ENCODE measurements at places on chromosomes 2 and 18.

DNA sequence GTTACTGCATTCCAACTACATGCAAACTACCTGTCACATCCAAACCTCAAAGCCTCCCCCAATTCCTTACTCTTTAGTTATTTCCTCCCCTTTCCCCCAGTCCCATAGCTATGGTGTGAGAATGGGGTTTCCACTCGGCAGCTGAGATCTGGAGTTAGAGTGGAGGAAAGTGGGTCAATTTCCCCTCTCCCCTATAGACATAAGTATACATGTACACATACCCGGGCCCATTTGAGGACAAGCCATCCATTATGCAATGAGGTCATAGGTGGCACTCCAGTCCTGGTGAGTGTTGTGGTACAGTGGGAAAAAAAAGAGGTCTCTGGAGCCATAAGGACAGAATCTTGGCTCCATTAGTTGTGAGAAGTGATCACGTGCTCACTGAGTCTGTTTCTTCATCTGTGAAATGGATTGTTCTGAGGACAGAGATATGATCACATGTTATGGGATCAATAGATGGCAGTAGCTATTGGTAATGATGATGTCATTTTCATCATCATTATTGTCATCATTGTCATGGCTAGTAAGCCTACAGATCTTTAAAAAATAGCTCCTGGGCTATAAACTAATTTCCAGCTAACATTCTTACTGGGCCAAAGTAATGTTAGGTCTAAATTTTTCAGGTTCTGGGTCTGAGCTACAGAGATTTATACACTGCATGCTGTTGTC lies 119.0 kb downstream of the BCL2L11 start:
- no peak for DNase-seq

GRCh38 chr18:6203791-6204190 lies 210.9 kb downstream of the L3MBTL4 start:
- DNase-seq: no peak

DNA sequence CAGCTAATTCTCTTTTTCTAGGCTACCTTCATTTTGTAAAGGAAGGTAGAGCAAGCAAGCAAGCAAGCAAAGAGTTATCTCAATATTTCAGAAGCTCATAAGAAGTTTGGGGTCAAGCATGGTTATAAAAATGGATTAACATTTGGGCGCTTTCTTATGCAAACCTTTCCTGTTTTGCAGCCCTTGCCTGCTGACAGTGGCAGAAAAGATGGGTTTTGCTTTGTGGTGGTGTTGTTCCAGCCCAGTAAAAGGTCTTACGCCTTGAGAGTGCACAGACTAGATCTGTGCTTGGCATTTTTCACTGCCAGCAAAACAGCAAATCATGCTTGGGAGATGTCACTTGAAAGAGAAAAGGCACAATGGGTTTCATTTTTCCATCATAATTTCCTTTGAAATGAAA lies 1320.6 kb upstream of the CELF4 start:
- DNase-seq: no peak

DNA sequence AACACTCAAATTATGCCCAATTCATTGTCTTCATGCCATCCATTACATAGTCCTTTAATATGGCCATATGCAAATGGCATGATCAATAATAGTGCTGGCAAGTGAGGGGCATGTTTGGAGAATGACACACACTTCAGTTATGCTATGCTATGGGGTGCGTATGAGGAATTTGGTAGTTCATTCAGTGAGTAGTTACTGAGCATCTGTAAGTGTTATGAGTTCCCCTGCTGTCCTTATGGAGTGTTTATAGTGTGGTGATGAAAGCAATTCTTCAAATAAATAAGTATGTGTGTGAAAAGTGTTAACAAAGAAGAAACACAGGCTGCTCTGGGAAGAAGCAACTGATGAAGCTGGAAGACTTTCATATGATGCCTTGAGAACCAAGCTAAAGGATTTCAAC lies 383.7 kb upstream of the SLC14A2 start:
- no peak for DNase-seq

DNA sequence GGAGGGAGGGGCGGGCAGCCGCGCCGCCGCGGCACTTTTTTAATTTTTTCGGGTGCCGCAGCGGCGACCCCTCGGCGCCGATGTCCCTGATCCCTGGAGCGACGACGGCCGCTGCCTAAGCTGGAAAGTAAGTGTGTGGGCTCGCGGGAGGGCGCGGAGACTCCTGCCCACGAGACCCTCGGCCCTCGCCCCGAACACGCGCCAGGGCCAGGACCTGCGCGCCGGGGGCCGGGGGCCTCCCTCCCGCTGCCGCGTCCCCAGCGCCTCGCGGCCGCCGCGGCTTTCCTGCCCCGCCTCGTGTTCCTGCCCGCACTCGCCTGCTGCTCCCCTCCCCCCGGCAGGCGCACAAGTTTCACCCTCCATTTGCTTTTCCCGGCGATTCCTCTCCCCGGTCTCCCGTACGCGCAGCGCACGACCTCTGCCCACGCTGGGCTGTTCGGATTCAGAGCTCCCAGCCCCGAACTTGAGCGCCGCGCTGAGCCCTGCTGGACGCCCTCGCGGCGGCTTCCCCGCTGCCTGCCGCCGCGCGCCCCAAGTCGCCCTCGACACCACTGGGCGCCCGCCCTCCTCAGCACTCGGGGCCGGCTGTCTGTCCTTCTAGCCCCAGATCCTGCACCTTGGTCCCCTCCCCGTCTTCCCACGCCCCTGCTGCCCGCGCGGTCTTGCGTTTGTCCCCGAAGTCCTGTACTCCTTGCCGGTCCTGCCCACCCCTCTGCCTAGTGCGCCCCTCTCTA lies 507 bp downstream of the PKP4 start:
- peak; percentile 73 for DNase-seq

DNA sequence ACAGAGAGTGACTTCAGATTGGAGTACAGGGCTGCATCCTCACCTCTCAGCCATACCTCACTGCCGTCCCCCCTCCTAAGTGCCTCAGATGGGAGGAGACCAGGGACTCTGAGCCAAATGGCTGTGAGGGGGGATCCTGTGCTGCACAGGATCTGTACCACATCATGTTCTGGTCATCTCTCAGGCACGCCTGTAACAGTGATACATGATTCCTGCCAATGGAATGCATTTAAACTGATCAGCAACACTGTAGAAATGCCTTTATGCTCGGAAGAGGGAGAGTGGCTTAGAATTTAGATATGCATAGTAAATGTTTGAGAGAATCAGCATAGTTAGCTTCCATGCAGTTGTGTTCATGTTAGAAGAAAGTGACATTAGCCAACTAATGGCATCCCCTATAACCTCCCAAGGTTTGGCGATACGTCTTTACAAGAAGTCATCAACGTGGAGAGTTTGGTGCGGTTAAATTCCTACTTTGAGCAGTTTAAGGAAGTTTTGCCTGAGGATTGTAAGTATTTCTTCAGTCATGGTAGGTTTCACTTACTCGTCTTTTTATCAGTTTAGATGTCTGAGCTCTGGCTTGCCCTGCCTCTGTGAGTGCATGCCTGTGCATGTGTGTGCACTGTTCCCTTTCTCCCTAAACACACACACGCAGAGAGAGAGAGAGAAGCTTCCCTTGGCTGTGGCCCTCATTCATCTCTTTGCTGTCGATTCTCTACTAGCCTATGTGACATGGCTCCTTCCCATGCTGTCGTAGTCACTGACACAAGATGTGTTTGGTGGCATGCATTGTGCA lies 40.0 kb downstream of the COA5 start:
- peak; percentile 67 for DNase-seq

- no peak for DNase-seq
Observed at GRCh38 chr2:29233428-29233827, 118.2 kb downstream of the CLIP4 start.

DNA sequence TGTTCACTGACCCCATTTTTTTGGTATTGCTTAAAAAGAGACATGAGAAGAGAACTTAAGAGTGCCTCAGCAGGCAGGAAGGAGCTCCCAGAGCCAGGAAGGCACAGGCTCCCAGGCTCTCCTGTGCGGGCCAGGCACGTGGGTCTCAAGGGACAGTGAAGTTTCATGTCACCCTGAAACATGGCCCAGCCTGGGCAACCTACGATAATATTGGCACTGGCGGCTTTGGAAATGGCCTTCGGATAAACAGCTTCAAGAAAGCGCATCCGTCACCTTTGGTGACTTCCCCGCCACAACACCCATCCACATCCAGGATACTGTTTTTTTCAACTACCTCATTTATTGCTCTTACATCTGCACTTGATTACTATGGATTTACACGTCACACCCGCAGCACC lies 30.5 kb downstream of the PXDN start:
- DNase-seq: no peak

- DNase-seq: no peak
Observed at GRCh38 chr2:71563872-71564271, 110.5 kb downstream of the DYSF start.

DNA sequence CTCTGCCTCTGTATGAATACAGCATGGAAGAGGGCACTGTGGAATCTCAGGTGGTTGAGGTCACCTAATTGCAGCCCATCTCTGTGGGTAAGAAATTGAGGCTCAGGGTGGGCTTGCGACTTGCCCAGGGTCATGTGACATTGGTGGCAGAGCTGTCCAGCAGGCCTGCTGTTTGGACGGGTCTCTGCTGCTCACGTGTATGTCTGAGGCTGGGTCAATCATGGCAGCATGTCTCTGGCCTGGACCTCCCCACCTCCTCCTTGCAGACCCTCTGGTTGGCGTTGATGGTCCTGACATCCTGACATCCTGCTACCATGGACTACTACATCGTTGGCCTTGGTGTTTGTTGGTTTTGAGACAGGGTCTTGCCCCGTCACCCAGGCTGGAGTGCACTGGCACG lies 64.3 kb upstream of the HPCAL1 start:
- DNase-seq: no peak

DNA sequence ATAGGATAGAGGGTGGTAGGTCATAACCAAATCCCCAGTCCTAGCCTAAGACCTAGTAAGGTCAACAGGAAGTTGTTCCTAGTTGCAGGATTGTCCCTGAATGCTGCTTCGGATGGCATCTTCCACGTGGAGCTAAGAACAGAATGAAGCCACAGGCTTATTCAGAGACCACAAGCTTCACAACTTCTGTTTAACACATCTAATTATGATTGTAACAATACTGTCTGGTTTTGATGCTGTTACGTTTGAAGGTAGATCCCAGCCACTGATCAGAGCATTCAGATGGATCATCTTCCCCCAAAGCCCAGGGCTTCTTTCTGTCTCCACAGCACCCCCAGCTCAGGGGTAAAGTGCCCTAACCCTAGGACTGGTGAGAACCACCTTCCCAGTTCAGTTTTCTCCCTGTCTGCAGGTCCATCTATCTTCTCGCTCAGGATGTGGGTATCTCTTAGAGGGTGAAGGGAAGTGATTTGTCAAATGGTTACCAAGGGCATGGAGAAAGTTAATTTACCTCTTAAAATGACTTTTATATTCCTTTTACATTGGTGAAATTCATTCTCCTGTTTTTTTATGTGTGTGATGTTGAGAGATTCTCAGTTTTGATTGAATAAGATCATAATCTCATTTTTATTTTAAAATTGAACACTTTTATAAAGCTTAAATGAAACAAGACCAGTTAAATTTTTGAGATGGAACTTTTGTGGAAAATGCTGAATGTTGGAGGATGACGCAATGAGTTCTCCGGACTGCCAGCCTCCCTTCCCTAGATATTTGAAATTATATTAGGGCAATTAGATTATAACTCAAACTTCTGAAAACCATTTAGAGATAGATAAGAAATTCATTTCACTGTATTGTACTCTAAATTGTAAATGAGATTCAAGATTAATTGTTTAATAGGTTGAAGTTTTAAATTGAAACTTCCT lies 66.5 kb downstream of the RHBDD1 start:
- DNase-seq: peak; percentile 23

- DNase-seq: no peak
Observed at GRCh38 chr2:118535818-118536212, 311.6 kb downstream of the EN1 start.

DNA sequence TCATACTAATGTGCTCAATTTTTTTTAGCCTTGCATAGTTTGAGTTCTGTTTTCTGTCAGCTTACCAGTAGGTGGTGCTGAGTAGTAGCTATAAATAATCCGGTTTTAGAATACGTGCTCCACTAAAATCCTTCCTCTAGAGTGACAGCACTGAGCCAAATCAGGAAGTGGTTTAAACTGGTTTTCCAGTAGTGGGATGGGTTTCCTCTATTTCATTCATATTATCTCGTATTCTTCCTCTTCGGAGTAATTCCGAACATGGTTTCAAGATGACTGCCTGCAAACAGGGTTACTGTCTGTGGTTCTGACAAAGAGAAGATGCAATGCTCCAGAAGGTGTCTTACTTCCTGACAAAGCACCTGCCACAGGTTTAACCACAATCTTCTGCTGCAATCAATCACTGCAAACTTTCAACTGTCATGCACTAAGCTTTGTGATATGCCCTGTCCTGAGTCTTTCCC lies 496.9 kb upstream of the VRK2 start:
- DNase-seq: peak; percentile 49

DNA sequence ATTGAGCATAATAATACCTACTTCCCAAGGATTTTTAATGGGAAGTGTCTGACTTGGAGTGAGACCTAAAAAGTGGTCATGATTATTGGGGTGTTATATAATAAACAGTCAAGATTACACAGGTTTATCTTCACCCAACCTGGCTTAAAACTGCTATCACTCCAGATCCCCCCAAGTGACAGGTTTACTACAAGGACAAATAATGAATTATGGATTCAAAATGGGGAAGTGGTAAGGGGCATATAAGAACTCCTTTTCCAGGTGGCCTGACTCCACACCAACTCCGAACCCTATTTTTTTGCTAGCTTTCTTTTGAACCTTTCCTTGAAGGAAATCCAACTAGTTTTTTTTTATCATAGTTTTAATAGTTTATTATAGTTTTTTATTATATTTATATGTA lies 663.0 kb upstream of the FANCL start:
- no peak for DNase-seq

DNA sequence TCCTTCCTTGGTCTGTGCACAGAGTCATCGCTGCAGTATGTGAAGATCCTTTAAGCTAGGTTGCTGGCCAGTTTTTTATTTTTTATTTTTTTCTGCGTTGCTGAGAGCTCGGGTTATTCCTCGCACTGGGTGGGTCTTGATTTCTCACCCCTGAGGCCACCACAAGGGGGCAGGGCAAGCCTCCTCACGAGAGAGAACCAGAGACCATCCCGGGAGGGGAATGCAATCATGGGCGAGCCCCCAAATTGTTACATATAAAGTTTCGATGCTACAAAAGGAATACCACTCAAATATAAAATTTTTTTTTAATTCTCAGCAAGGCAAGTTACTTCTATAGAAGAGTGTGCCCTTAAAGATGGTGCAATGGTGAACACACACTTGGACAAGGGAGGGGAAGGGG lies 24.9 kb downstream of the HTR2B start:
- DNase-seq: no peak

- DNase-seq: no peak
Observed at GRCh38 chr2:100692381-100692780, 127.6 kb upstream of the NPAS2 start.

- DNase-seq: no peak
Observed at GRCh38 chr2:219215871-219216534, 2.8 kb downstream of the ABCB6 start.

GRCh38 chr2:116211719-116212118 lies 1602.8 kb upstream of the DDX18 start:
- DNase-seq: no peak

- DNase-seq: no peak
Observed at GRCh38 chr2:124001696-124002430, 23.2 kb upstream of the CNTNAP5 start.

- no peak for DNase-seq
Observed at GRCh38 chr2:191747170-191747530, 69.2 kb downstream of the NABP1 start.
